Mesothelial cell of epicardium (in vitro differentiated cells): ENCODE measurements at places on chromosomes 5 and 9.

DNA sequence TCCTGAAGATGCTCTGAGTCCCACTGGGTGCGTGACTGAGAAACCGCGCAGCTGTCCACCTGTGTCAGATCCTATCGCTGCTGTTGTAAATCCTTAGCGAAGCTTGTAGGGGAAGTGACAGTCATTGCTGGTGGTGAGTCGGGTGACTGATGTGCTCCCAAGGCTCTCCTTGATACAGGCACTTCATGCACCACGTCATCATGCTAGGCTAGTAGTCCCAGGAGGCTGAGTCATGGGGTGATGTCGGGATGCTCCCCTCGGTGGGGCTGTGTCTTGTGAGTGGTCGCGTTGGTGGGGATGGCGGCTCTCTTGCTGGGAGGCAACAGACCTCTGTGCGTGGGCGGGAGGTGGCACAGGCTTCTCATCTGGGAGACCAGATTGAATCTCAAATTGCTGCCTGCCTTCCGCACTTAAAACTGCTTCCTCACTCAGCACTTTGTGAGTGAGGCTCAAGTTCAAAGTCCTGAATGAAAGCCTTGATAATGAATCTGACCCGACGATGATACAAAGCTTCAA is 84.7 kb downstream of the CSNK1A1 start:
- no peaks in the 10 kb centered on the region for H3K36me3 ChIP-seq
- peaks cover 2% of the 10 kb centered on the region for H3K4me1 ChIP-seq
- H3K27ac ChIP-seq = peak overlapping the region; percentile 47
- no peak overlapping the region for H3K4me3 ChIP-seq

- H3K27ac ChIP-seq = no peak overlapping the region
- H3K4me1 ChIP-seq = peaks cover 9% of the 10 kb centered on the region
- peaks cover 24% of the 10 kb centered on the region for H3K27me3 ChIP-seq
- no peaks in the 10 kb centered on the region for H3K36me3 ChIP-seq
- no peak overlapping the region for H3K4me3 ChIP-seq
- DNase-seq = no peak
Observed at GRCh38 chr9:97714435-97714834, 17.3 kb upstream of the XPA start.

DNA sequence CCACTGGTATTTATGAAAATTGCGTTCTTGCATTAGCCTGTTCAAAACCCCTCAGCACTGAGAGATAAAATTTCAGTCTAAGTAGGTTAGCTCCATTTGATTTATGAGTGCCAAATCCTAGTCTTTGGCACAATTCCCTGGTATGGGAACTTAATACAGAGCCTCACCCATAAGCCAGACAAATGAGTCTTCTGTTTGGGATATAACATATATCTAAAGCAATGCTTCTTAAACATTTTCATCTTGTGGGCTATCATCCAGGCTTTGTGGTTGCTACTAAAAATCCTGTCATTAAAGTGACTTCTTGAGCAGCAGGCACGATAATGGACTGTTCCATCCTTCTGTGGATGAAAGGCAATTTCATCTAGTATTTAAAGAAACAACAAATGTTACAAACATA is 419.5 kb upstream of the ACTBL2 start:
- H3K4me1 ChIP-seq = peaks cover 55% of the 10 kb centered on the region
- H3K36me3 ChIP-seq = no peaks in the 10 kb centered on the region
- no peak for DNase-seq
- H3K4me3 ChIP-seq = no peak overlapping the region

GRCh38 chr5:140358738-140359310 is 1.2 kb upstream of the SLC4A9 start:
- H3K36me3 ChIP-seq = no peaks in the 10 kb centered on the region
- peaks cover 16% of the 10 kb centered on the region for H3K4me1 ChIP-seq
- H3K4me3 ChIP-seq = no peak overlapping the region
- no peaks in the 10 kb centered on the region for H3K27me3 ChIP-seq

- H3K27me3 ChIP-seq = no peaks in the 10 kb centered on the region
- H3K4me3 ChIP-seq = no peak overlapping the region
- peaks cover 24% of the 10 kb centered on the region for H3K4me1 ChIP-seq
- H3K36me3 ChIP-seq = peaks cover 4% of the 10 kb centered on the region
- no peak for DNase-seq
Observed at GRCh38 chr5:83246071-83246470, 168.7 kb downstream of the XRCC4 start.

DNA sequence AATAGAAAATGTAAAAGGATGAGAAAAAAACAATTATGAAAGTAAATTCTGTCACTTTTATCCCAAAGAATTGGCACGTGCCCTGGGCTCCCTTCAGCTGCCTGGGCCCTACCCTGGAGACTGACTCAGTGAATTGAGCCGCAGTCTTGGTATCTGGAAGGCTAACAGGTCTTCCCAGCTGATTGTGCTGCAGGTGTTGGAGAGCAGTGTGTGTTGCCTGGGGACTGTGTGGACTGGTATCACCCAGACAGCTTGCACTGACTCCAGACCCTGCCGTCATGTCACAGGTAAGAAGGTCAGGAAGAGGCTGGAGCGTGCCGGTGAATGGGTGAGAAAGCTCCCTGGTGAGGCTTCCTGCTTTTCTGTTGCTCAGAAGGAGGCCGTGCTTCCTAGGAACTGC is 83.3 kb downstream of the AOPEP start:
- no peak overlapping the region for H3K4me3 ChIP-seq
- H3K4me1 ChIP-seq = peaks cover 45% of the 10 kb centered on the region
- H3K27me3 ChIP-seq = no peaks in the 10 kb centered on the region
- H3K27ac ChIP-seq = no peak overlapping the region
- no peak for DNase-seq

DNA sequence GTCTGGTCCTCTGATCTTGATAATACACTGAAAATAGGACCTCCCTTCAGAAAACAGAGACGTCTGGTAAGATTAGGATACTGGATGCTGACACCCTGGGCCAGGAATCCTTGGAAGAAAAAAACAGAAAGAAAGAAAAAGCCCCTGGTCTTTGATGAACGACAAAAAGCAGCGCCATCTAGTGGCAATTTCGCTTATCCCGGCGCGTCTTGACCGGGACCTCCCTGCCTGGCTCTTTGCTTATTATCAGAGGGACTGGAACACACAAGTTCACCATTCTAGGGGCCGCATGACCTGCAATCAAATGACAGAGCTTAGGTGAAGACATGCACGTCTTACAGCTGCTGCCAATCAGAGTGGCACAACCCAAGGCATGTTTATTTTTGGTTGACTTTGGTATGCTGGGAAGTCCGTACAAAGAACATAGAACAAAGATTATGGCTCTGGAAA is 114.9 kb upstream of the NFIB start:
- H3K36me3 ChIP-seq = no peaks in the 10 kb centered on the region
- H3K27me3 ChIP-seq = no peaks in the 10 kb centered on the region
- H3K4me3 ChIP-seq = no peak overlapping the region
- peak; percentile 71 for DNase-seq
- peak overlapping the region; percentile 84 for H3K27ac ChIP-seq

DNA sequence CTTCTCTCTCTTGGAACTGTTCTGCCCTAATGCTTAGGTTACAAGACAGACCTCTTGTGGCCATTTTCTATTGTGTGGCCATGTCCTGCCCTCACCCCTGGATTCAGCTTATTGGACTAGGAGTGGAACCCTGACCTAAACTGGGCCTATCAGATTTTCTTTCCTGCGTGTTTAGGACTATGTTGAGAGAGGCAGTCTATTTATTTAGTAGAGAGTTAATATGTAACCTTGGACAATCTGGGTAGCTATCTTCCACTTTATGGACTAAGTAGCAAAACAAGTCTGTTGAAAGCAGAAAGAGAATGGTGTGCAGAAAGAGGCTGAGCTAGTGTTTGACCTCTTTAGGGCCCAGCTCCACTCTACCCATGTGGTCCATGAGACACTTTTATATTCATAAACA is 82.6 kb upstream of the SMIM32 start:
- no peak for DNase-seq
- no peak overlapping the region for H3K4me3 ChIP-seq
- H3K36me3 ChIP-seq = no peaks in the 10 kb centered on the region
- H3K27me3 ChIP-seq = peaks cover 29% of the 10 kb centered on the region

DNA sequence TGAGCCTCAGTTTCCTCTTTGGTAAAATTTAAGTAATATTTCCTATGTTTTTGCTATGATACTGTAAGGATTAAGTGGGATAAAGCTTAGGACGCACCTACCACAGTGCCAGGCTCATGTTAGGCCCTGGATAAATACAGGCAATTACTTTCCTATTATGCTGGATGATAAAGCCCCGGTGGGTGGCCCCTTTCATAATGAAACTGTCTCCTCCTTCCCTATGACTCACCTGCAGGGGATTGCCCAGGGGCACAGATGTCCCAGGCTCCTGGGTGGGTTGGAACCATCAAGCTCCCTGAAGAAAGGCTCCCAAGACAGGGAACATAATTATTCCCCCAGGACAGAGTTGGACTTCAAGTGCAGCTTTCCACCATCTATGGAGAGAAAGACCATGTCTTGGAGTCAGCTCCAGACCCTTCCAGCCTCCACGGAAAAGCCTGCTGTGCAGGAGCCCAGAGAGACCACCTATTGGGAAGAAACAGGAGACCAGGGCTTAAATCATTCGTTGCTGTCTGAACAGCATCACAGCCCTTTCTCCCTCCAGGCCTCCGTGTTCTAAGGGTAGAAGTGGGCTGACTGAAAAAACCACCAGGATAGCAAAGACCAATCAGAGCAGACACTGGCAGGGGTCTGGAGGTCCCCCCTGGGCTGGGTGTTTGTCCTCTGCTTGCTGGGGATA is 43.2 kb upstream of the FOXE1 start:
- DNase-seq = no peak
- H3K27ac ChIP-seq = no peak overlapping the region
- peaks cover 48% of the 10 kb centered on the region for H3K27me3 ChIP-seq
- H3K36me3 ChIP-seq = no peaks in the 10 kb centered on the region
- H3K4me1 ChIP-seq = no peaks in the 10 kb centered on the region

DNA sequence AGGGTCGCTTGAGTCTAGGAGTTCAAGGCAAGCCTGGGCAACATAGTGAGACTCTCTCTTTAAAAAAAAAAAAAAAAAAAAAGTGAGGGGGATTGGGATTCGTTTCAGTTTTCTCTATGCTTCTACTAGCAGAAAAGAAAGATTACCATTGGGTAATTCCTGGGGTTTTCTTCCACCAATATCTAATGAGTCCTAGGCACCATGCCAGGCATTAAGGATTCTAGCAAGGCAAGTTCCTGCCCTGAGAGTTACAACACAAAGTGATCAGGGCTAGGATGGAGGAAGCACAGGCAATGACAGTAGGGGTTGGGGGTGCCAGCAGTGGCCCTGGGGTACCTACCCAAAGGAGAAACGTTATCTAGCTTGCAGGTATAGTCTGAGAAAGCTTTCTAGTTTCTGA is 90.8 kb downstream of the PCDH1 start:
- H3K4me3 ChIP-seq = no peak overlapping the region
- no peak for DNase-seq
- no peak overlapping the region for H3K27ac ChIP-seq
- H3K27me3 ChIP-seq = peaks cover 19% of the 10 kb centered on the region
- H3K36me3 ChIP-seq = no peaks in the 10 kb centered on the region
- peaks cover 28% of the 10 kb centered on the region for H3K4me1 ChIP-seq

- H3K36me3 ChIP-seq = no peaks in the 10 kb centered on the region
- H3K27me3 ChIP-seq = peaks cover 96% of the 10 kb centered on the region
- H3K4me3 ChIP-seq = peak overlapping the region; percentile 35
- DNase-seq = no peak
- no peak overlapping the region for H3K27ac ChIP-seq
- peaks cover 34% of the 10 kb centered on the region for H3K4me1 ChIP-seq
Observed at GRCh38 chr5:73298772-73299630, 126.0 kb downstream of the TMEM174 start.

DNA sequence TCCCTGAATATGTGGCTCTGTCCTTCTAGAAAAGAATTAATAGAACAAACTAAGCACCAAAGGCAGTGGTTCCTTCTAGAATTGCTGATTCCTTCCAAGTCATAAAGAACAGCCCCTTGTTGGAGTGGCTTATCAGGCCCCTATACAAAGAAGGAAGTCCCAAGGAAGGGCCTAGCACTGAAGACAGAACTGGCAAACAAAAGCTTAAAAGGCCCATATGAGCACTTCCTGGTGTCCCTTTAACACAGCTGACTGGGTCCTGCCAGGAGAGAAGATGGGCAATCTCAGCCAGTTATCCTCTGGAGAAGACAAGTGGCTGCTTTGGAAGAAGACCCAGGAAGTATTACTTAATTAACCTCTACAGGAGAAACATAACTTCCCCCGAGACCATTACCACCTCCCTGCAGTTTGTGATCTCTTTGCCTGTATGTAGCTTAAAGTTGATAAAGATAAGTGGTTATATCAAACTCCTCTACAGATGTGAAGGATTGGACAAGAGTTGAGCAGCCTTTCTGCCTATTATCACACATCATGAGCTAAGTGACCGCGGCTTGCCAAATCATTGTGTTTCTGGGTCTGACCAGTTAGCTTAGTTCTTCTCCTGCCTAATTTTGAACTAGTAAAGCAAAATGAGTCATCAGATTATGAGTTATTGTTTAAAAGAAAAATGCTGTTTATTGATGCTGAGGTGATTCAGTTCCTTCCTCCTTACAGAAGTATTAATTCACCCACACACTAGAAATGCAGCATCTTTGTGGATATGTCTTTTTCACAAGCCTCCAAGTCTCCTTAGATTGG is 13.3 kb upstream of the STING1 start:
- no peak overlapping the region for H3K4me3 ChIP-seq
- no peak overlapping the region for H3K27ac ChIP-seq
- peaks cover 18% of the 10 kb centered on the region for H3K4me1 ChIP-seq
- no peaks in the 10 kb centered on the region for H3K27me3 ChIP-seq
- H3K36me3 ChIP-seq = no peaks in the 10 kb centered on the region

- H3K27ac ChIP-seq = no peak overlapping the region
- no peak for DNase-seq
- peaks cover 57% of the 10 kb centered on the region for H3K27me3 ChIP-seq
- H3K4me3 ChIP-seq = no peak overlapping the region
- H3K36me3 ChIP-seq = no peaks in the 10 kb centered on the region
Observed at GRCh38 chr5:2759091-2759490, 7.6 kb upstream of the IRX2 start.

GRCh38 chr5:80686757-80687156 is 32.0 kb upstream of the DHFR start:
- H3K27ac ChIP-seq = no peak overlapping the region
- no peak for DNase-seq
- no peaks in the 10 kb centered on the region for H3K27me3 ChIP-seq
- H3K4me3 ChIP-seq = no peak overlapping the region
- peaks cover 27% of the 10 kb centered on the region for H3K36me3 ChIP-seq

- peaks cover 1% of the 10 kb centered on the region for H3K27me3 ChIP-seq
- DNase-seq = no peak
- peak overlapping the region; percentile 68 for H3K27ac ChIP-seq
- H3K4me3 ChIP-seq = no peak overlapping the region
Observed at GRCh38 chr9:105864248-105864898, 170.0 kb downstream of the TMEM38B start.

DNA sequence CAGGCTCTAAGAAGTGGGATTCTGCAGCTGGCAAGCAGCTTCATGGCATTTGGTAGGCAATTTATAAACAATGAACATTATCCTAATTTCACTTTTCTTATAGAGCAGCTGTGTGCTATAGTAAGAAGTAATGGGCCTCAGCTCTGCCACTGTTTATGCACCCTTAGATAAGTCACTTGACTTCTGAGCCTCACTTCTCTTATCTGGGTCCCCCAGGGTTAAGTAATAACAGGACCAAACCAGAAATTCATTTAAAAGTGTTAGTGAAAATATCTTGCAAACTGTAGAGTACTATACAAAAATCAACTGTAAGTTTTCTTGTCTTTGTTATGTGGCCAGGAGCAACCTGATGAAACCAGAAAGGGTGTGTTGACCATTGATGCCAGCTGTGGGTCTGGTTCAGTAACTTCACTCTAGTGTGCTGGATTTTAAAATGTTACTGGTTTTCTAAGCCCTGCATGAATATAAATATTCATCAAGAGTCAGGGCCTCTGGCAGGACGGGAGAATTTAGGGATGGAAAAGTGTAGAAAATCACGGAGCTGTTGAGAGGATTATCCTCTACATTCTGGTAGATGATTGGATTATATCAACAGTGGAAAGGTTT is 24.2 kb downstream of the TNFAIP8 start:
- no peak overlapping the region for H3K4me3 ChIP-seq
- no peak overlapping the region for H3K27ac ChIP-seq
- no peaks in the 10 kb centered on the region for H3K36me3 ChIP-seq
- no peaks in the 10 kb centered on the region for H3K27me3 ChIP-seq
